ENCODE measurements at places on chromosomes 13 and 19. TPM values are rescaled to one million over a fixed set of nuclear protein-coding genes. Genes with fewer than 3 reads are reported as not detected.

GRCh38 chr13:44030615-44031014 lies 150.9 kb downstream of the LACC1 start:
- no peak for DNase-seq
- H3K4me3 ChIP-seq, result no peak overlapping the region
- H3K36me3 ChIP-seq, result no peaks in the 10 kb centered on the region
- no peak overlapping the region for H3K27ac ChIP-seq
- no peaks in the 10 kb centered on the region for H3K4me1 ChIP-seq

DNA sequence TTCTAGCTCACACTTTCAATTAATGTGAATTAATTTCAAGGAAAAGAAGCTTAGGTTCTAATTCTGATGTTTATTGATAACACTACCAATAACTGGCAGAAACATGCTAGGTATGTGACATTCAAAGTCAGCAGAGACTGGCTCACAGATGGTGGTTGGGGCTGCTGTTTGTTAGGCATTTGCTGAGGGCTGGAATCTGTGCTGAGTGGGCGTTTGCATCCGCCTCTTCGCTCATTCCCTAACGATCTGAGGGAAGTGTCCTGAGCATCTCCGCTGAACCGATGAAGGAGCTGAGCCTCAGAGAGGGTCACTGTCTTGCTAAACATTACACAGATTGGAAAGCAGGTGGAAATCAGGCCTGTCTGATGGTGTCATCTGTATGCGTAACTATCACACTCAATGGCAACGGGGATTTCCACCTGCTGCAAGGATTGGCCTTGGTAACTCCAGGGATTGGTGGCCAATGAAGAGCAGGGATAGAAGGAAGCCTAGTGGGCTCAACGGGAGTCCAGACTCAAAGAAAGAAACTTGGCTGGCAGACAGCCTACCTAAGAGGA lies 338.9 kb downstream of the TEX29 start:
- H3K4me3 ChIP-seq, result no peak overlapping the region
- H3K27me3 ChIP-seq, result peaks cover 7% of the 10 kb centered on the region
- no peaks in the 10 kb centered on the region for H3K36me3 ChIP-seq

DNA sequence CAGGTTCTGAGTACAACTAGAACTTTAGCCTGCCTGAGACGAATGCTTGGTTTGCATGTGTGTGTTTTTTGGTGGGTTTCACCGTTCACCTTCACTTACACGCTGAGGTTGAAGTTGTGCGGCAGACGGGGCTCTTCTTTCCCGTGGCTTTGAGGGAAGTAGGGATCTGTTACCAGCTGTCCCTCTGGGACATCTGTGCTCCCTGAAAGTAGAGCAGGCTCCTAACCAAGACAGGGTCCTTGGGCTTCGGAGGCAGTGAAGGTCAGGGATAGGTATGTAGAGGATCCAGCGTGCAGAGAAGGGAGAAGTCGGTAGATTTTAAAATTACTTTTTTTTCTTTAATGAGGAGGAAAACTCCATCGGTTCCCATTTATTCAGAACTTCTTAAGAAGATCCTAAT lies 48.7 kb downstream of the ZNF536 start:
- no peak for DNase-seq
- H3K36me3 ChIP-seq, result no peaks in the 10 kb centered on the region
- H3K27me3 ChIP-seq, result peaks cover 9% of the 10 kb centered on the region
- H3K4me1 ChIP-seq, result no peaks in the 10 kb centered on the region
- no peak overlapping the region for H3K27ac ChIP-seq

DNA sequence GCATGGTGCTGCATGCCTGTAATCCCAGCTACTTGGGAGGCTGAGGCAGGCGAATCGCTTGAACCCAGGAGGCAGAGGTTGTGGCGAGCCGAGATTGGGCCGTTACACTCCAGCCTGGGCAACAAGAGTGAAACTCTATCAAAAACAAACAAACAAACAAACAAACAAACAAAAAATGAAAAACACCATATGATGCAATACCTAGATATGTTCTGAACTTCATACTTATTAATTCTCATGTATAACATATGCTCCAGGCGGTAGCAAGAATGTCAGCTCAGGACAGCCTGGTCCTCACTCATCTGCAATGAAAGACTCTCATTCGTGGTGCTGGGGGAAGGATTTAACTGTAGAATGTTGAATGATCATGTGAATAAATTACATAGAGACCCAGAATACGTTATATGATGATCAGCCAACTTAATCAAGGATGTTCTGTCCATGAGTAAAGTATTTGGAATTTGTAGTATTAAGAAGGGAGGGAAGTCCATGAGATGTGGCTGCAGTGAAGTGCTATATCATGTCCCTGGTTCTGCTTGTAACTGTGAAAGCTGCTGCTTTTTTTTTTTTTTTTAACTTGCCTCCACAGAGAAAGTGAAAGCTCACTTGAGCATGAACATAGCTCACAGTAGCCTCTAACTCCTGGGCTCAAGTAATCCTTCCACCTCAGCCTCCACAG lies 206.8 kb downstream of the UQCRFS1 start:
- H3K36me3 ChIP-seq, result no peaks in the 10 kb centered on the region
- no peak overlapping the region for H3K4me3 ChIP-seq
- no peak overlapping the region for H3K27ac ChIP-seq
- no peaks in the 10 kb centered on the region for H3K27me3 ChIP-seq
- H3K4me1 ChIP-seq, result no peaks in the 10 kb centered on the region

DNA sequence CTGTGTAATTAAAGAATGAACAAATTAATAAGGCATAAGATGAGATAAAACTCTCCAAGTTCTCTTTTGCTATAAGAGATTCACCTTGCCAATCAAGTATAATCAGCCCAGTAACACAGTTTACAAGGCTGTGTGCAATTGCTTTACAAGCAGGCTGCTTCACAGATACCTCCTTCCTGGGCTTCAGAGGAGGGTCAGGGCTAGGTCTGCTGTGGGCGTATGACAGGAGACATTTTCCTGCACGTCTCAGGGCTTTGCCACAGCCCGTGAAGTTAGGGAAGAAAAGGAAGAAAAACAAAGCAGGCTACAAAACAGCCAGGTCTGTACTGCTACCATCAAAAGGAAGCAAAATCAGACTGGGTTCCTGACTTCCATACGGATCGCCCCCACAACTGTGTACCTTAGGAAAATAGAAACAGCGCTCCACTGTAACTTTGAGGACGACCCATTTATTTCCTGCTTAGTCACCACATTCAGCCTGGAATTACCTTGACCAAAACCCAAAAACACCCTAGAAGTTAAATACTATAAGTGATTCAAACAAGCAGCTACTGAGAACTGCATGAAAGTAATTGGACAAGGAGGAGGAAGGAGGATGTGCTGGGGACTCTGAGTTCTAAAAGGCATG lies 12.4 kb downstream of the EFNB2 start:
- H3K27me3 ChIP-seq, result peaks cover 51% of the 10 kb centered on the region
- no peak overlapping the region for H3K27ac ChIP-seq
- DNase-seq, result no peak
- H3K4me3 ChIP-seq, result no peak overlapping the region
- H3K4me1 ChIP-seq, result no peaks in the 10 kb centered on the region

Gene ZNF491
- 0.25 TPM for polyA plus RNA-seq

Gene SSBP4
- polyA plus RNA-seq, result 56.1 TPM

Gene SIGLEC12
- not detected for polyA plus RNA-seq

Measured in naive B cell (primary cell).